Activated CD8-positive, alpha-beta T cell treated with anti-CD3 and anti-CD28 coated beads for 36 hours (primary cell): ENCODE measurements at places on chromosomes 13 and 19. TPM values are rescaled to one million over a fixed set of nuclear protein-coding genes. Genes with fewer than 3 reads are reported as not detected.

- no peak overlapping the region for H3K4me3 ChIP-seq
- H3K27me3 ChIP-seq, result no peaks in the 10 kb centered on the region
Observed at GRCh38 chr13:112715715-112716460, 26.1 kb downstream of the ATP11A start.

- H3K36me3 ChIP-seq, result peaks cover 3% of the 10 kb centered on the region
- no peak for DNase-seq
- H3K4me1 ChIP-seq, result peaks cover 40% of the 10 kb centered on the region
- peak overlapping the region; percentile 70 for H3K4me3 ChIP-seq
- no peak overlapping the region for H3K27ac ChIP-seq
- H3K27me3 ChIP-seq, result peaks cover 73% of the 10 kb centered on the region
Observed at GRCh38 chr19:50818859-50819472, 4.6 kb downstream of the KLK1 start.

DNA sequence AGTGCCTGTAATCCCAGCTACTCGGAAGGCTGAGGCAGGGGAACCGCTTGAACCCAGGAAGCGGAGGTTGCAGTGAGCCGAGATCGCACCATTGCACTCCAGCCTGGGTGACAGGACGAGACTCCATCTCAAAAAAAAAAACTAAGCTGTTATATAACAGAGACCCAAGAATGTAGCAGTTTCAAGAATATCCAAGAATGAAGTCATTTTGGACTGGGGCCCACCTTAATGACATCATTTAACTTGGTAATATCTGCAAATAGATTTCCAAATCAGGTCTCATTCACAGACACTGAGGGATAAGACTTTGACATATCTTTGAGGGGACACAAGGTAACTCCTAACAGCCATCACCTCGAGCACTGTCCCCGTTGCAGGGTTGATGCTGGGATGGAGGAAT, 36.5 kb upstream of the MRI1 start:
- peaks cover 22% of the 10 kb centered on the region for H3K4me1 ChIP-seq
- no peak overlapping the region for H3K4me3 ChIP-seq
- no peaks in the 10 kb centered on the region for H3K27me3 ChIP-seq
- DNase-seq, result no peak
- no peaks in the 10 kb centered on the region for H3K36me3 ChIP-seq
- H3K27ac ChIP-seq, result no peak overlapping the region

GRCh38 chr19:4319067-4319718, 14.8 kb downstream of the FSD1 start:
- H3K4me1 ChIP-seq, result no peaks in the 10 kb centered on the region
- no peak overlapping the region for H3K4me3 ChIP-seq
- no peaks in the 10 kb centered on the region for H3K27me3 ChIP-seq
- DNase-seq, result no peak
- H3K27ac ChIP-seq, result no peak overlapping the region

DNA sequence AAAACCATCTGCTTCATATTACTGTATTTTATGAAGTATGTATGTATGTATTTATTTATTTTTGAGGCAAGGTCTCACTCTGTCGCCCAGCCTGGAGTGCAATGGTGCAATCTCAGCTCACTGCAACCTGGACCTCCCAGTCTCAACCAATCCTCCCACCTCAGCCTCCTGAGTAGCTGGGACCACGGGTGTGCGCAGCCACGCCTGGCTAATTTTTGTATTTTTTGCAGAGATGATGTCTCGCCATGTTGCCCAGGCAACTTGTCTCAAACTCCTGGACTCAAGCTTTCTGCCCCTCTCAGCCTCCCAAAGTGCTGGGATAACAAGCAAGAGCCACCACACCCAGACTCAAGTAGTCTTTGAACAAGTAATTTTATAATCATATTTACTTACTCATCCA, 5.5 kb downstream of the KATNAL1 start:
- H3K36me3 ChIP-seq, result no peaks in the 10 kb centered on the region
- no peak overlapping the region for H3K27ac ChIP-seq
- no peak overlapping the region for H3K4me3 ChIP-seq
- H3K4me1 ChIP-seq, result peaks cover 13% of the 10 kb centered on the region
- DNase-seq, result no peak

DNA sequence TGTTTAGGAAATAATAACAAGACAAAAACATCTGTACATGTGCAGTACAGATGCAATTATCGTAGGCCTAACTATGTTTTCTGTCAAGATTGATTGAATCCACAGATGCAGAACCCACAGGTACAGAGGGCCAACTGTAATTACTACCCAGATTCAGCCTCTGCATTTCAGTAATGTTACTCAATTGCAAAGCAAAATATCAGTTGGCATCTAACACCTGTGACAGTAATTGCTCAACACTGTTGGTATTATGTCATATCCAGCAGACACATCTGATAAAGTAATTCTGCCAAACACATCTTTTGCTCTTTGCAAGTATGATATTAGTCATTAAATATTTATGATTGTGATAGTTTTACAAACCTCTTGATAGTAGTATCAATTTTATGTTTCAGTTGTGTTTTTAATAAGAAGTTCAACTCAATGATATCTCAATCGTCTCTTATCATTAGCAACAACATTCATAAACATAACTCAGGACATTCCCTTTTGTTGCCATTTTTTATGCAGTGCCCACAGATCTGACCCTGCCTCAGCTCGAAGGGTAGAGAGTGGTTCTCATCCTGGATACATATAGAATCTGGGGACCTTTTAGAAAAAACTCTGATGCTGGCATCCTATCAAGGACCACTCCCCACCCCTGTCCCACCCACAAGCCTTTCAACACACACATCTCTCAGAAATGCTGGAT, 104.7 kb downstream of the MYCBP2 start:
- H3K27me3 ChIP-seq, result no peaks in the 10 kb centered on the region
- H3K4me1 ChIP-seq, result peaks cover 23% of the 10 kb centered on the region
- no peak for DNase-seq
- no peak overlapping the region for H3K4me3 ChIP-seq
- H3K27ac ChIP-seq, result no peak overlapping the region
- H3K36me3 ChIP-seq, result peaks cover 32% of the 10 kb centered on the region

DNA sequence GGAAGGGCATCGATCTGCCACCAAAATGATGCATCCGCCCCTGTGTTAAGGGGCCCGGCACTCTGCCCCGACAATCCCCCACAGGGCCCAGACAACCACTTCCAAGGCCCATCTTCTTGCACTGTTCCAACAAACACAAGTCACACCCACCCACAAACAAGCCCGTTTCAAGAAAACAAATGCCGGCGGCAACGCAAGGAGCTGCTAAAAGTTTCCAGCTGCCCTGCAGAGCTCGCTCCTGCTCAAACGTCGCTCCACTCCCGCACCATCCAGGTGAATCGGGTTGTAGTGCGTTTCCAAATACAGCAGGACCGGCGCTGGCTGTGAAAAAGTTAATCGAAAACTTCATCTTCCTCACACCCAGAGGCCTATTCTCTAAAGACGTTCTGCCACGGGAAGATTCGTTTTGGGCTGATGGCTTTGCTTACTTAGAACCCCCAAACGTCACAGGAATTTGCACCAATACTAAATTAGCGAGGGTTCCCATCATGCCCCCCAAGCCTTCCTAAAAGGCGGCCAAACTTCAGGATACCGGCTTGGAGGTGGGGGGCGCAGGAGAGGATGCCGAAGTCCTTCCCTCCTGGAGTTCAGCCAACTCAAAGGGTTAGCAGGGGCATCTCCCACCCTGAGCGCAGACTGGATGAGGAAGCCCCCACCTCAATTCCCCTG, 107.4 kb upstream of the DOCK9 start:
- peak overlapping the region; percentile 77 for H3K27ac ChIP-seq
- H3K4me3 ChIP-seq, result peak overlapping the region; percentile 81
- H3K4me1 ChIP-seq, result peaks cover 41% of the 10 kb centered on the region
- DNase-seq, result peak; percentile 29

GRCh38 chr13:61770681-61771080, 355.0 kb upstream of the PCDH20 start:
- H3K36me3 ChIP-seq, result no peaks in the 10 kb centered on the region
- no peak overlapping the region for H3K27ac ChIP-seq
- no peak overlapping the region for H3K4me3 ChIP-seq
- no peaks in the 10 kb centered on the region for H3K27me3 ChIP-seq
- DNase-seq, result no peak

DNA sequence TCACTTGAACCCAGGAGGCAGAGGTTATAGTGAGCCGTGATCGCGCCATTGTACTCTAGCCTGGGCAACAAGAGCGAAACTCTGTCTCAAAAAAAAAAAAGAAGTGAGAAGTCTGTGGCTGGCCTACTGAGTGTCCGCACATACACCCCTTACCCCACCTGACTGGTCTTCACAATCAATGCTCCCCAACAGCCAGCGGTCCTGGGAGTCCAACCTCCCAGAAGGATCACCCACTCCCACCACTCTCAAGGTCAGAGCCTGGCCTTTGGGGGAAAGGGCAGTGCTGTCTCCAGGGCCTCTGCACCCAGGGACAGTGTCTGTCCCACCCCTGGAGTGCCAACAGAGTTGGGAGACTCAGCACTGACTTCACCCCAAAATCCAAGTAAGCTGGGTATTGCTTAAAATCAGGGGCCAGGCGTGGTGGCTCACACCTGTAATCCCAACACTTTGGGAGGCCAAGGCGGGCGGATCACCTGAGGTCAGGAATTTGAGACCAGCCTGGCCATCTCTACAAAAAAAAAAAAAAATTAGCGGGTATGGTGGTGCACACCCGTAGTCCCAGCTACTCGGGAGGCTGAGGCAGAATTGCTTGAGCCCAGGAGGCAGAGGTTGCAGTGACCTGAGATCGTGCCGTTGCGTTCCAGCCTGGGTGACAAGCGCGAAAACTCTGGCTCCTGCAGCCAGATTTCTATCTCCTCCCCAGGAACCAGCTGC, 2.3 kb upstream of the CD320 start:
- no peak overlapping the region for H3K4me3 ChIP-seq
- peaks cover 32% of the 10 kb centered on the region for H3K36me3 ChIP-seq
- H3K27me3 ChIP-seq, result no peaks in the 10 kb centered on the region
- peaks cover 27% of the 10 kb centered on the region for H3K4me1 ChIP-seq
- no peak for DNase-seq
- H3K27ac ChIP-seq, result no peak overlapping the region

- peaks cover 48% of the 10 kb centered on the region for H3K4me1 ChIP-seq
- peak; percentile 71 for DNase-seq
- peaks cover 33% of the 10 kb centered on the region for H3K36me3 ChIP-seq
Observed at GRCh38 chr19:44747739-44748425, 626 bp upstream of the BCL3 start.

- peaks cover 16% of the 10 kb centered on the region for H3K36me3 ChIP-seq
- no peaks in the 10 kb centered on the region for H3K4me1 ChIP-seq
- no peaks in the 10 kb centered on the region for H3K27me3 ChIP-seq
Observed at GRCh38 chr19:24166055-24166454, 79.1 kb downstream of the ZNF254 start.

GRCh38 chr19:10637894-10638293, 12.5 kb downstream of the SLC44A2 start:
- H3K27me3 ChIP-seq, result no peaks in the 10 kb centered on the region
- DNase-seq, result no peak
- no peak overlapping the region for H3K4me3 ChIP-seq
- H3K27ac ChIP-seq, result peak overlapping the region; percentile 64
- H3K4me1 ChIP-seq, result peaks cover 32% of the 10 kb centered on the region
- peaks cover 50% of the 10 kb centered on the region for H3K36me3 ChIP-seq

- H3K27me3 ChIP-seq, result no peaks in the 10 kb centered on the region
- peak overlapping the region; percentile 5 for H3K27ac ChIP-seq
- peaks cover 40% of the 10 kb centered on the region for H3K4me1 ChIP-seq
- H3K4me3 ChIP-seq, result no peak overlapping the region
- DNase-seq, result no peak
Observed at GRCh38 chr19:52200044-52200443, 10.2 kb downstream of the PPP2R1A start.

DNA sequence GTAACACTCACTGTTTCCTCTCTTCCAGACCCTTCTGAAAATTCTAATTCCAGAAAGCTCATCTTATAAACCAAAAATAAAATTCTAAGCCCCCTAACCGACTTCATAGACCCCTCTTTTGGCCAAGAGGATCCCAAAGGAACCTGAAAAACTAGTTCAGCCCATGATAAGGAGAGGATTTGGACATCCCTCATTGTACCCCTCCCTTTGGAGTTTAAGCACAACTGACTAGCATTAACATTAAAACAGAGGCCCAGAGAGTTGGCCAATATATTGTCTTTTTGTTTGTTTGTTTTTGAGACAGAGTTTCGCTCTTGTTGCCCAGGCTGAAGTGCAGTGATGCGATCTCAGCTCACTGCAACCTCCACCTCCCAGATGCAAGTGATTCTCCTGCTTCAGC, 34.2 kb upstream of the MUC16 start:
- DNase-seq, result no peak
- no peaks in the 10 kb centered on the region for H3K4me1 ChIP-seq
- no peak overlapping the region for H3K27ac ChIP-seq
- no peaks in the 10 kb centered on the region for H3K36me3 ChIP-seq

GRCh38 chr19:3024870-3025548, 4.1 kb downstream of the TLE2 start:
- peaks cover 25% of the 10 kb centered on the region for H3K4me1 ChIP-seq
- peak; percentile 34 for DNase-seq
- H3K27ac ChIP-seq, result peak overlapping the region; percentile 49
- peaks cover 14% of the 10 kb centered on the region for H3K27me3 ChIP-seq
- H3K36me3 ChIP-seq, result no peaks in the 10 kb centered on the region

NAPSA gene
- 20.0 TPM for total RNA-seq

TUBA3C gene
- not detected for total RNA-seq

TBXA2R gene
- 3.0 TPM for total RNA-seq

CCDC70 gene
- 0.72 TPM for total RNA-seq

TSKS gene
- total RNA-seq, result 0.50 TPM

KIR2DL1 gene
- total RNA-seq, result not detected

MBD3L2 gene
- not detected for total RNA-seq
